ENCODE measurements at places on chromosomes 6 and 20.

GRCh38 chr6:5695260-5696245 is 311.2 kb downstream of the NRN1 start:
- no peak for DNase-seq

DNA sequence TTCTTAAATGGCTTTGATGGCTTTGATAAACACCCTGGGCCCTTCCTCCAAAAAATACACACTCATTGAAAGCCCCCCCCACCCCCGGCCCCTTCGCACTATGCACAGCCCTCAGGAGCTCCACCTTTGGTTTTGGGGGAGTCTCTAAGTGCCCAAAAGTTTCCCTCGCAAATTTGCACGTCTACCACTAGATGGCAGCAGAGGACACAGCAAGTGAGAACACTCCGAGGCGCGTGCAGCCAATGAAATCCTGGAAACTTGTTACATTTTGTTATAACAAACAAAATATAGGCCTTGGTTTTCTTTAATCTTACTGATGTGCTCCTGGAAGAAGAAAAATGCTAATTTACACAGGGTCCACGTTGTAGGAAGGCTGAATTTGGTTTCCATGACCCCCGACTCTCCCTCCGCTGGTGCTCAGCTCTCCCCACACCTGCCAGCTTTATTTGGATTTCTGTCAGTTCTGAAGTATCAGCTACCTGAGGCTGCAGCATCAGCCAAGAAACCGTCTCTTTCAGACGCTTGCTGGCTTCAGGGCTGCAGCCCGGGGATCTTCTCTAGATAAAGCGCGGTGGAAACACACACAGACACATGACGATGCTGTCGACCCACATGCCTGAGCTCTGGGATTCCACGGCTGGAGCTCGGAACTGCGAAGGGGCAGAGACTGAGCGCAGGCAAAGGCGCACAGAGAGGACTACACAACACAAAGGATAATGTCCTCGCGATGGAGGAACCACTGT is 148.3 kb upstream of the RPS6KA2 start:
- DNase-seq = peak; percentile 63

- no peak for DNase-seq
These were observed 48.9 kb downstream of the DCBLD1 start for GRCh38 chr6:117531346-117531745.

DNA sequence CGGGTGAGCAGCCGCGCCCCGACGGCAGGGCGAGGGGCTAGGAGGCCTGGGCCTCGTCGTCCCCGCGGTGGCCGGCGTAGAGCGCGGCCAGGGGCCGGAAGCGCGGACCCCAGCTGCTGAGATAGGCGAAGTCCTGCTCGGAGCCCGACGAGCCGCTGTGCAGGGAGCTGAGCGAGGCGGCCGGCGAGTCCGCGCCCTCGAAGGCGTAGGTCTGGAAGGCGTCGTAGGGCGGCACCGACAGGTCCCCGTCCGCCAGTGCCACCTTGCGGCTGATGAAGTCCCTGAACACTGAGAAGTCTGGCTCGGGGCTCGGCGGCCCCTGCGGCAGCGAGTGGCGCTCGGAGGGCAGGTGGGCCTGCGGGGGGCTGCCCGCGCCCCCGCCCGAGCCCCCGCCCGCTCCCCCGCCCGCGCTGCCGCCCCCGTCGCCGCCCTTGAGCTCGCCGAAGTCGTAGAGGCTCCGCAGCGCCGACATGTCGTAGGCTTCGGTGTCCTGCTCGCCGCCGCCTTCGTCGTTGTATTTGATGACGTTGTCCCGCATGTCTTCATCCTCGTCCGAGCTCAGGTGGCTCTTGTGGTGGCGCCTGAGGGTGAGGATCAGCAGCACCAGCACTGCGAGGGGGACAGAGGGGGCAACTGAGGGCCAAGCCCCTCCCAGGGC is 56.5 kb downstream of the CD40 start:
- DNase-seq = peak; percentile 74

- DNase-seq = no peak
These were observed 6.9 kb upstream of the RPL10A start for GRCh38 chr6:35461270-35461669.

GRCh38 chr6:15827496-15828255 is 164.8 kb upstream of the DTNBP1 start:
- DNase-seq = no peak

GRCh38 chr6:38522322-38522721 is 117.4 kb downstream of the BTBD9 start:
- no peak for DNase-seq

GRCh38 chr20:23629017-23629541 is 8.7 kb downstream of the CST3 start:
- DNase-seq = no peak

- DNase-seq = no peak
These were observed 17.2 kb downstream of the KCNK17 start for GRCh38 chr6:39296745-39297640.

DNA sequence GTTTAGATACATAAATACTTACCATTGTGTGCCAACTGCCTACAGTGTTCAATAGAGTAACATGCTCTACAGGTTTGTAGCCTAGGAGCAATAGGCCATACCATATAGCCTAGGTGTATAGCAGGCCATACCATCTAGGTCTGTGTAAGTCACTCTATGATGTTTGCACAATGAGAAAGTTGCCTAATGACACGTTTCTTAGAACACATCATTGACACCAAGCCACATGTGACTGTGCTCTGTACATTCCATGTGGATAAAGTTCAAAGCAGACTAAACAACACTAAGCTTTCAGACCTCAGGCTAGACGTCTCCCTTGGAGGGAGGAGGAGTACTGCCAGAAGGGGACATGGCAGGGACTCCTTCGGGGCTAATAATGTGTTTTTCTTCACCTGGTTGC is 93.6 kb downstream of the KIF16B start:
- no peak for DNase-seq

GRCh38 chr6:129453073-129453472 is 256.9 kb downstream of the ARHGAP18 start:
- no peak for DNase-seq

DNA sequence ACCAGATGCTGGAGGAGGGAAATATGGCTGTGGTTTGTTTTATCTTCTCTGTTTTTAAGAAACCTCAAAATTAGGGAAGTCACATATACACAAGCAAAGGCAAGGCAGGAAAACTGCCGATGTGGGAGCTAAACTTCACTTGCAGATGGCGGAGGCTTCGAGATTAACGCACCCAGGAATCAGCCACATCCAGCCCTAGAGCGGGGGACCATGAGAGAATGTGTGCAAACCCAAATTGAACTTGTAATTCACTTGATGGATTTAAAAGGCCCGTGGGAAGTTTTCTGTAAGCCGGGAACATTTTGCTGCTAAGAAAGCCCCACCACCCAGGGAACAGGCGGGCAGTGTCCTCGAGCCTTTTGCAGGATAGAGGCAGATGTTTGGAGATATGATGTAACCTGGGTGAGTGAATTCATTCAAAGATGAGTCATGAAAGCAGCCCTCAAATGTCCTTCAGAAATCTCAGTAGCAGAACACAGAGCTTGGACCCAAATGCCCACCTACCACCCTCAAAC is 39.9 kb downstream of the PREX1 start:
- DNase-seq = no peak

- no peak for DNase-seq
These were observed 93.8 kb downstream of the SCP2D1 start for GRCh38 chr20:18907353-18907752.

GRCh38 chr20:51692806-51693400 is 75.3 kb downstream of the ATP9A start:
- no peak for DNase-seq

DNA sequence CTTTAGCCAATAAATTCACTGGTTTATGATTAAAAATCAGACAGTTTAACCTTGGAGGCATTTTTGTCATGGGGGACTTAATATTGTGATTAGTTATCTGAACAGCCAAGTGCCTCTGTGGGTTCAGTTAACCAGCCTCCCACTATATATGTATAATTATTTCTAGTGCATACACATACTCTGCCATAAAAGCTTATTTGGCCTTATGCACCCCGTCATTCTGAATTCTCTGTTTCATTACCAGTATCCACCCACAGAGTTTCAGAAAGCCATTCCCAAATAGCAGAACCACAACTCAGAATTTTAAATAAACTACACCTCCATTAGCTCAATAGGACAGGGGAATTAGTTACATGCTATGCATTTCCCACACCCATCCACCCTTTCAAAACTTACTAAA is 279.7 kb downstream of the ZFAND3 start:
- DNase-seq = no peak

GRCh38 chr6:106413722-106414121 is 53.2 kb downstream of the CRYBG1 start:
- no peak for DNase-seq

GRCh38 chr6:111478749-111479148 is 4.3 kb downstream of the REV3L start:
- no peak for DNase-seq

DNA sequence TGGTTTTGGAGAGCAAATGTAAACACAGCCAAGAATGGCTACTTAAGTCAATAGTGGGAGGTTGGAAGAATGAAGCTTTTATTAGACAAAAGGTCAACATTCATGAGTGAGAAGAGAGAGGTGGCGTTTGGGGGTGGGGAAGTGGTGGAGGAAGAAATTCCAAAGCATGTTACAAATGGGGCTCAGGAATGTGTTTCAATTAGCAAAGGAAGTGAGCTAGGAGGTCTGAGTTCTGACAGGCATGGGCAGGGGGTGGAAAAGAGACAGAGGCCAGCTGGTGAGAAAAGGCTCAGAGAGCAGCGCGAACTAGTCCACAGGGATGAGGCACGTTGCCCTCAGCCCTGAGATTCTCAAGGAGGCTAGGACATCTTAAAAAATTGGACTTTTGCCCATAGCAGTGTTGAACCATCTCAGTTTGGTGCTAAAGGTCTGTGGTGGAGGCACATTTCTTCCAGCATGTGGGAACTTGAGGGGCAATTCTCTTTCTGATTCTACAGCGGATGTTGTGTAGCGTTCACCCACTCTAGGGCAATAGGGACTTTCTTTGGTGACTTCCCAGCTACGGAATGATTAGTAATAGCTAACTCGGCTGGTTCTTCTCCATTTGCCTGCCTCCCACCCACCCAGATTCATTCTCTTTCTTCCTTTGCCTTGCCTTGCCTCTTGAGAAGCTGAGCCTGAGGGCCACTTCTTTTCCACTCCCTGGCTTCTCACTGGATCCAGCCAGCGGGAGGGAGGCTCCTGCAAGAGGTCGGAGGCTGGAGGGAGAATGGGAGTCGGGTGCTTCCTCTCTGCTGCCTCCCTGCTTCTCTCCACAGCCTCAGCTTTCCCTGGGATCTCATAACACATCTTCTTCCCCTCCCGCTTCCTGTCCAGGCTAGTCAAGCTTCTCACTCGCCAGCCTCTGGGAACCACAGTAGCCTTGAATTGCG is 45.1 kb upstream of the NEDD9 start:
- DNase-seq = peak; percentile 56

- peak; percentile 53 for DNase-seq
These were observed 61.1 kb upstream of the CCN6 start for GRCh38 chr6:111992851-111993250.

- DNase-seq = no peak
These were observed 3.7 kb upstream of the CARMIL1 start for GRCh38 chr6:25275436-25275835.

GRCh38 chr20:50522053-50522674 is 12.0 kb downstream of the PTPN1 start:
- no peak for DNase-seq

DNA sequence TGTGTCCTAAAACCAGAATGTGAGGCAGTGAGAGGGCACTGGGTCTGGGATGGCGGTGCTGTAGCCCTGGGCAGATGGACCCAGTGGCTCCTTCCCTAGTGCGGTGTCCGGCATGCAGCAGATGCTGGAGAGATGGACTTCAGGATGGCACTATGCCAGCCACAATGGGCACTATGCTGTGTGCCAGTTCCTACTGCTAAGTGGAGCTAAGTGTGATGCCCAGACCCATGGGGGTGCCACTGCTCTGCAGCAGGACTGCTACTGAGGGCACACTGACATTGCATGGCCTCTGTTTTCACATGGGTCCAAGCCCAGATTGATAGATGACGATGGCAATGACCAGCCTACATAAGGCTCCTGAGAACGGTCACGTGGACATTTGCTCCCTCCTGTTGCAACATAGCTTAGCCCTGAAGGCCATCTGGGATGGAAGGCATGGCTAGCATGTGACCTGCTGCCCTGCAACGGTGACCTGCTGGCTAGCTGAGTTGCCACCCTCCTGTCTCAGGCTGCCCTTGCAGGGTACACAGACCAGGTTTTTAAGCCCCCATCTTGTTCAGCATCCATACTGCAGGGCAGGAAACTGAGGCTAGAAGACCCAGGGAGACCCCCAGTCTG is 31.3 kb upstream of the KCNK16 start:
- no peak for DNase-seq

DNA sequence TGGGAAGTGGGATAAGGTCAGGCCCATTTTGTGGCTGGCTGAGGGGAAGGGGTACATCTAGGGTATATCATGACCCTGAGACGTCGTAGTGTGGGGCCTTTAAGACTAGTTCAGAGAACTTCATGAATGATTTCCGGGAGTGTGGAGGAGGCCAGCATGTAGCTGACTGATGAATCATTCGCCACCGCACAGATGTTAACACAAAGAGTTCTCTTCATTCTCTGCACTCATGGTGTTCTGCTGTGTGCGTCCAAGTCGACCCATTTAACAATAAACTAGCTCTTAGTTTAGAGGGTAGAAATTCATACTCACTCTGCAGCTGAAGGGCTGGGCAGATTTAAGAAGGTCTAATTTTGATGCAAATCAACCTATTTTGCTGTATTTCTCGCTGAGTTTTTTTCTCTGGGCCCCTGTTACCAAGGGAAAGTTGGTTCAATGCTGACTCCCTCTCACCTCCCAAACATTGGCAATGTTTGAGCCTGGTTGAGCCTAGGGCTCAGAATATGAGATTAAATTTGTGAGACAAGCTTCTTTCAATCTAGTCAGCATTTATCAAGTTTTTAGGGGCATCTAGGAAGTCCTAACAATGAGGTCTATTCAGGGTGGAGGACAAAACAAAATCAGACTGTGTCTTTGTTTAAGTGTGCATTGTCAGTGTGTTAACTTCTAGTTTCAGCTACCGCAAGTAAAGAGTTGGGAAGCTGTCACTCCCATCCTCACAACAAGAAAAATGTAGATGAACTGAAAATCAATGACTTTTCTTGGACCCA is 106.8 kb upstream of the CBLN4 start:
- DNase-seq = no peak

- DNase-seq = no peak
These were observed 20.0 kb upstream of the UBE2J1 start for GRCh38 chr6:89372506-89372901.

GRCh38 chr6:119449331-119450156 is 100.0 kb upstream of the MAN1A1 start:
- no peak for DNase-seq

DNA sequence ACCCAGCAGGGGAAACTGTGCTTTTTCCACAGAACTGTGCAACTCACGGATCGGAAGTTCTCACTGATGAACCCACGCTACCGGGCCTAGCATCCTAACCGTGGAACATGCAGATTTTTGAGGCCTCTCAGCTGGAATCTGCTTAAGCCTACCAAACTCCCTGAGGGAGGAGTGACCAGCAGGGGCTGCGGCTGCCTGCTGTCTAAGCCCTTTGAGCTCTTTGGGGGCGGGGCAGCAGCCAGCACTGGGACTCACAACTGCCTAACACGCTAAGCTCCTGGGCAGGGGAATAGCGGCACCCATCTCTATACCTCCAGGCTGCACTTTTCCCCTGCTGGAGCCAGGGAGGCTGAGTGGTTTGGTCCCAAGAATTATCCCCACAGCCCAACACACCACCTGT is 20.4 kb upstream of the METTL24 start:
- no peak for DNase-seq
